ENCODE measurements at places on chromosomes 1 and 21.

DNA sequence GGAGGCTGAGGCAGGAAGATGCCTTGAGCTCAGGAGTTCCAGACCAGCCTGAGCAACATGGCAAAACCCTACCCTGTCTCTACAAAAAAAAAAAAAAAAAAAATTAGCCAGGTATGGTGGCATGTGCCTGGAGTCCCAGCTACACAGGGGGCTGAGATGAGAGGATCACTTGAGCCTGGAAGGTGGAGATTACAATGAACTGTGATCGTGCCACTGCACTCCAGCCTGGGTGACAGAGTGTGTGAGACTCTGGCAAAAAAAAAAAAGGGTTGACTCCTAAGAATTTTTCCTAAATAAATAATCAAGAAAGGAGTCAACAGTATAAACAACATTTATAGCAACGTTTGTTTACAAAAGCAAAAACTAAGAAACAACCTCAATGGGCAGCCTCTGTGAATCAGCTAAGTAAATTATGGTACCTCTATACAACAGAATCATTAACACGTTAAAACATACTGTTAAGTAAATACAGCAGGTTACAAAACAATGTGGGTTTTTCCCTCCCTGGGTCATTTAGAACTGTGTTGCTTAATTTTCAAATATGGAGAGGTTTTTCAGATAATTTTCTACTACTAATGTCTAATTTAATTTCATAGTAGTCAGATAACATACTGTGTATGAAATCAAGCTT lies 56.8 kb downstream of the SLC30A10 start:
- no peak for DNase-seq

DNA sequence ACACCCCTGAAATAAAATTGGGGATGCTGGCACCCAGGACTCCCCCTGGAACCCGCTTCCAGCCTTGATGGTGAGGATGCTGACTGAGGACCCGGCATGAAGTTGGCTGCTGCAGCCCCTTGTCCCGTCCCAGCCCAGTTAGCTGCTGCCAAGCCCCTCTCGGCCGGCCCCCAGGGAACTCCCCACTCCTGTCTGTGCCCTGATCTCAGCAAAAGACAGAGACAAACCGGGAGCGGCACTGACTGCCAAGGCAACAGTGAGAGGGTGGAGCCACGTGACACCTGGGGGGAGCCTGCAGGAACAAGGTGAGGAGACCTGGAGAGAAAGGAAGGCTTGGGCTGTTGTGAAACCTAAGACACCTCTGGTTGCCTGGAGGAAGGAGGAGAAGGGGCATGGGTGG lies 24.7 kb downstream of the CASZ1 start:
- DNase-seq: no peak

GRCh38 chr1:184562806-184563205 lies 176.0 kb downstream of the C1orf21 start:
- no peak for DNase-seq

GRCh38 chr21:32726839-32727686 lies 750 bp downstream of the SYNJ1 start:
- no peak for DNase-seq

DNA sequence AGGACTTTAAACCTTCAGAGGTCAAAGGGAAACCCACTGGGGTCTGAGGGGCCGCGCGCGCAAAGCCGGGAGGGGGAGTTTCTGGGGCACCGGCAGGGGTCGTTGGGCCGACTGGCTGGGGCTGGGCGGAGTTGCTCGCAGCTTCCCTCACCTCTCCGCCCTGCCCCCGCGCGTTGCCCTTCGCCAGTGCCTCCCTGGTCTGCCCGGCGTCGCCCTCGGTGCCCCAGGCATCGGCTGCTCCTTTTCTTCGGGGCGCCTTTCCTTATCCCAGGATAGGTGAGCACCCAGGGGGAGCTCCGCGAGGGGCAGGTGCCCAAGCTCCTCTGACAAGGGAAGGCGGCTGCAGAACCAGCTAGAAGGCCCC lies 390 bp upstream of the NGF start:
- DNase-seq: no peak

- DNase-seq: no peak
Observed at GRCh38 chr1:86765073-86765472, 60.7 kb downstream of the SH3GLB1 start.

GRCh38 chr1:67314696-67315095 lies 7.0 kb downstream of the IL12RB2 start:
- no peak for DNase-seq

DNA sequence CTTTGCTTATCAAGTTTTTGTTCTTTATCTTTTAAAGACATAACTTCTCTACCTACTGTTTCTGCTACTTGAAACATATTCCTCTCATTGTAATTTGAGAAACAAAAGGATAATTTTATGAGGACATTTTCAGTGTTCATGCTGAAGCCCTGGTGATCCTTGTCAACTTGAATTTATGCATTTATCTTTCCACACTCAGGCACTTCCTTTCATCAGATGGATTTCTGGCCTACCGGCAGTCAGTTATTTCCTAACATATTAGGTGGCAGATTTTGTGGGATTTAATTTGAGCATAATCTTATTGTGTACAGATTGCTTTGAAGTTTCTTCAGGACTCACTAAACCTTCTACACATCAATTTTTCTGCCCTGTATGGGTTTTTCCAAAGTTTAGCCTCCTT lies 75.0 kb downstream of the RGL1 start:
- DNase-seq: no peak

DNA sequence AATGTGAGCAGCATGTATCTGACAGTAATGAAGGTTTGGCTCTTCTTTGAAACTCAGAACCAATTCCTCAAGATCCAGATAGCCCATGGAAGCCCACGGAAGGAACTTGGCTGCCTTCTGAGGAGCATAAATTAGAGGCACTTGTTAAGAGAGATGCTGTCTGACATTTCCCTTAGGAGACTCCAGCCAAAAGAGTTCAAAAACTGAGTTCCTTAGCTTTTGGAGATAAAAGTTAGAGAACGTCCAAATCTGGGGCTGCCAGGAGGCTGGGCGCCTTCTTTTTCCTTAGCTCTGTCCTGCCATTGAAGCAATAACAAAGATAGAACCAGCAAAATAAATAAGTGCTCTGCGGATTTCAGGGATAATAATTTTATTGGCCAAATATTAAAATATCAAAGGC lies 439.6 kb upstream of the USP24 start:
- no peak for DNase-seq

- no peak for DNase-seq
Observed at GRCh38 chr1:243748706-243749283, 101.2 kb downstream of the AKT3 start.

GRCh38 chr1:84991097-84991920 lies 5.6 kb downstream of the MCOLN2 start:
- no peak for DNase-seq

GRCh38 chr1:196608390-196609369 lies at the start of gene KCNT2:
Gene KCNT2 (minus strand): TSS chr1:196608440. CDS start chr1:196608309, 131 bp downstream.
- no peak for DNase-seq

DNA sequence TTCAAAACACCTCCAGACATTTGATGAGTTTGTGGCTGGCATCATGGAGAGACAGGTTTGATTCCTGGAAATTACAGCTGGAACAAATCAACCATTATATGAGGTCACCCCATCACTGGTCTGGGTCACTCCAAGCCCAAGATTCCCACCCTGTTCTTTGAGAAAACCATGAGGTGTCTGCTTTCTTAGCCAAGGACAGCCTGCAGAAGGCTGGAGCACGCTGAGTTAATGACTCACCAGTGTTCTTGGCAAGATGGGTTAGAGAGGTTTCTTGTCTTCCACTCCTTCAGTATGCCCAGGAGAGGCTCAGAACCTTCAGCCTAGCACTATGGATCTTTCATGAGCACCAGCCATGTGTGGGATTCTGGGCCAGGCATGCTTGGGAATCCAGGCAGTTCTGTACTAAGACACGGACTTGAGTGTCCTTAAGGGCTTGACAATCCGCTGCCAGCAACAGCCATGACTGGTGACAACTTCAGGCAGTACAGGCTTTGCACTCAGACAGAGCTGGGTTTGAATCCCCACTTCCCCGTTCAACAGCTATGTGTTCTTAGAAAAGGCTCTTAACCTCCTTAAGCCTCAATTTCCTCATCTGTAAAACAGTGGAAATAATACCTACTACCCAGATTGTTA lies 43.9 kb downstream of the GRHL3 start:
- DNase-seq: no peak

DNA sequence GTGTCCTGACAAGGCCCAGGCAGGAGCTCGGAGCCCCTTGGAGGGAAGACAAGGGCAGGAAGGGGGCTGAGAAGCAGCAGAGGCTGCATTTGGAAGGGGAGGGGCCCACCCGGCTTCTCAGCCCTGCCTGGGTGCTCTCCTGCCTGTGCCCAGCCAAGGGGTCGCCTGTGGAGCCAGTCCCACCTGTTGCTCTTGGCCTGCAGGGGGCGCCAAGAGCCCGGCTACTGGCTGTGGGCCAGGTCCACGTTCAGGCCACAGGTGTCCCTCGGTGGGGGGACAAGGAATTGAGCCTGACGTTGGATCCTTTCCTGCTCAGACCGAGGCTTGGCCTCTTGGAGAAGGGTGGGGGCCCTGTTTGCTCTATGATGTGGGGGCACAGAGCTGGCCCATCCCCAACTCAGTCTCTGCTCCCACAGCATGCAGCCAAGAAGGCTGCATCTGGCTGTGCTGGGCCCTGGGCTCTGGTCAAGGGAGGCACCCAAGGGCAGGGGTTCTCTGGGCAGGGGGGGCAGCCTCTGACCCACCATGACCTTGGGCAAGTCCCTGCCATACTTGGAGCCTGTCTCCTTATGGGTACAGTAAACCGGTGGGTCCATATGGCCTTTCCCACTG lies 10.9 kb downstream of the WNT4 start:
- DNase-seq: peak; percentile 44

DNA sequence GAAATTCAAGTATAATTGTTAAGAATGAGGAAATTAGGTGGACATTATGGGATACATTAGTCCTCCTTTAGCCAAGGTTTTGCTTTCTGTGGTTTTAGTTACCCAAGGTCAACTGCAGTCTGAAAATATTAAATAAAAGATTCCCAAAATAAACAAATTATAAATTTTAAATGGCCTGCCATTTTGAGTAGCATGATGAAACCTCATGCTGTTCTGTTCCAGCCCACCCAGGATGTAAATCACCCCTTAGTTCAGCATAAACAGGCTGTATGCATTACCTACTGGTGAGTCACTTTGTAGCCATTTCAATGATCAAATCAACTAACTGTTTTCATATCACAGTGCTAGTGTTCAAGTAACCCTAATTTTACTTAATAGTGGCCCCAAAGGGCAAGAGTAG lies 132.5 kb upstream of the LYPLAL1 start:
- DNase-seq: no peak

GRCh38 chr1:109478806-109479205 lies 4.9 kb upstream of the ATXN7L2 start:
- no peak for DNase-seq

DNA sequence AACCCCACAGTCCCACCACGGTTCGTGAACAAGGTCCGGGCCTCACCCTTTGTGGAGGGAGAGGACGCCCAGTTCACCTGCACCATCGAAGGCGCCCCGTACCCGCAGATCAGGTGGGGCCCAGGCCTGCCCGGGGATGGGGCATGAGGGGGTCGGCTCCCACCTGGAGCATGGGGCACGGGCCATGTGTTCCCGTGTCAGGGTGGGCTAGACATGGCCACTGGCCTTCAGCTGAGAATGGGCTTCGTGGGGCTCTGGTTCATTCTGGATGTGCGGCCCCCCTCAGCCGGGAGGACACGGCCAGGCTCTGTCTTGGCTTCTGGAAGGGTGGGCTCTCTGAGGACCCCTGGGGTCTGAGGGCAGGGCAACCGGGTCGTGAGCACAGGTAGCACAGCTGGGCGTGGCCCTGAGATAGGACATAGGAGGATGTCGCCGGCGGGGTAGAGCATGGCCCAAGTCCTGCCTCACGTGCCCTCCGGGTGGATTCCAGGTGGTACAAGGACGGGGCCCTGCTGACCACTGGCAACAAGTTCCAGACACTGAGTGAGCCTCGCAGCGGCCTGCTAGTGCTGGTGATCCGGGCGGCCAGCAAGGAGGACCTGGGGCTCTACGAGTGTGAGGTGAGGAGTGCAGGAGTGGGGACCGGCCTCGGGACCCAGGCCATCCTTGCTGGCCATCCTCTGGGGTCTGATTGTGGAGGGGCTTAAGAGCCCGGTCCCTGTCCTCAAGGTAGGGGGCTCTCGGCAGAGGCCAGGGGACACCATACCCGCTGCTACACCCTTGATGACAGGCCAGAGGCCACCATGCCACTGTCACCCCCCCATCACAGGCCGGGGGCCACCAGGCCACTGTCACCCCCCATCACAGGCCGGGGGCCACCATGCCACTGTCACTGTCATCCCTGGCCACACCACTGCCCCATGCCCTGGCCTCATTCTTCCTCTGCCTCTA lies 55.5 kb downstream of the TRIM11 start:
- no peak for DNase-seq

DNA sequence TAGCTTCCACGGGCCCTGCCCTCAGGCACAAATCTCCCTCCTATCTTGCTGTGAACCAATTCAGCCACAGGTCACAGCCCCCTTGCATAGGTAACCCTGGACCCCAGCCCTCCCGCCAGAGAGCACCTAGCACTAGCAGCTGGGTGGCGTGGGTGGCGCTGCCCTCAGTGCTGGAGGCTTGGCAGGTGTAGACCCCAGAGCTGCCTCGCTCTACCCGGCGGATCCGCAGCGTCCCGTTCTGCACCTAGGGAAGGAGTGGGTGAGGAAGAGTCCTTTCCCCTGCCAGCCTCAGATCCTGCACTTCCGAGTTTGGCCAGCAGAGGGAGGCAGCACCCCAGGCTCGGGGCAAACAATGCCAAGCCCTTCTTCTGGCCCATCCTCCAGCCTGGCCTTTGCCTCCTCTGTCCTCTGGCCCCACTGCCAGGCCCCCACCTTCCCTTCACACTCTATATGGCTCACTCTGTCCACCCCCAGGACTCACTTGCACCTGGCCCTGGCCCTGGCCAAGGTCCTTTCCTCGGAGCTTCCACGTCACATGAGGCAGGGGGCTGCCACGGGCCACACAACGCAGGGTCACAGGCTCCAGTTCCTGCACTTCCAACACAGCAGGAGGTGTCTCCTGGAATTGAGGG lies 9.0 kb downstream of the IGSF9 start:
- peak; percentile 72 for DNase-seq

- no peak for DNase-seq
Observed at GRCh38 chr1:17075470-17076255, 21.8 kb upstream of the SDHB start.

DNA sequence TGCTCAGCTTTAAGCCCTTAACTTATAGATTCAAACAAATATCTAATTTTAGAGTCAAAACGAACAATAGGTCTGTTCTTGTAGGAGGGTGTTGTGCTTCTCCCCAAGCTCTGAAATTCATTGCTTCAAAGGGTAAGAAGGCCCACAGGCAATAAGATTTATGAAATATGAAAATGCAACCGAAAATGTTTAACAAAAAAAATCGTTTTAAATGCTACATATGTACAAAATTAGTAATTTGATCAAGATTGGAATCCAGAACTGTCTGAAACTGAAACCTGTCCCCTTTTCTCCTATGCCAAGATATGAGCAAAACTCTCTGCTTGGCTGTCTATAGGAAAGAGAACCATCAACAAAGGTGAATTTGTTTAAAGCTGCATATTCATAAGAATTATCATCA lies 534.3 kb downstream of the PLPP3 start:
- DNase-seq: no peak

GRCh38 chr21:45376459-45377324 lies 28.3 kb upstream of the COL18A1 start:
- DNase-seq: no peak

GRCh38 chr1:181451661-181452230 lies 31.6 kb upstream of the CACNA1E start:
- DNase-seq: no peak

All from stimulated activated CD4-positive, alpha-beta T cell treated with anti-CD3 and anti-CD28 coated beads, TNF-alpha, amount 100 ng/mL, for 4 hours (primary cell).